ENCODE measurements at places on chromosomes 5 and 9. TPM values are rescaled to one million over a fixed set of nuclear protein-coding genes. Genes with fewer than 3 reads are reported as not detected.

GRCh38 chr5:110686270-110686669 is 40.2 kb downstream of the TMEM232 start:
- H3K4me3 ChIP-seq: no peak overlapping the region
- no peak for DNase-seq
- H3K27me3 ChIP-seq: peaks cover 2% of the 10 kb centered on the region
- H3K4me1 ChIP-seq: peaks cover 3% of the 10 kb centered on the region
- H3K36me3 ChIP-seq: no peaks in the 10 kb centered on the region
- no peak overlapping the region for H3K27ac ChIP-seq

- no peaks in the 10 kb centered on the region for H3K4me1 ChIP-seq
- peaks cover 74% of the 10 kb centered on the region for H3K36me3 ChIP-seq
- no peaks in the 10 kb centered on the region for H3K27me3 ChIP-seq
Observed at GRCh38 chr5:31449174-31449573, 82.7 kb downstream of the DROSHA start.

DNA sequence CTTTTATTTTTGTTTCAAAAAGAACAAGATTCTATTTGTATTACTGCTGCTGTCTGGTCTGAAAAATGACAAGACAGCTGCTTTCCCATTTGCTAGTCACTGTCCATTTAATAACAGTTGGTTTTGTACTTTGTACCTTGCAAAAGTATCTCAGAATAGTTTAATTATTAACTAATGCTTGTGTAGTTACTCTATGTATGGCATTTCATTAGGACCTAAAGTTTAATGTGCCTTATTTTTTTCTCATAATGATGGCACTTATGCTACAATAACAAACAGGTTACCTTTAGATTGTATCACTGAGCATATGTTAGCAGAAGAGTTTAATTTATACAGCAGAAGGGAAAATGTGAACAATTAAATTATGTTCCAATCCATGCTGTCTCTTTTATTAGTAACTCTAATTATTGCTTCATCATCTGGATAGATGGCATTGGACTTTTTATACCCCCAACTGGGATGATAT is 134.2 kb downstream of the CDH10 start:
- no peak overlapping the region for H3K27ac ChIP-seq
- no peaks in the 10 kb centered on the region for H3K27me3 ChIP-seq
- no peak for DNase-seq
- H3K4me1 ChIP-seq: no peaks in the 10 kb centered on the region

Gene FAM240B
- total RNA-seq: not detected

DNA sequence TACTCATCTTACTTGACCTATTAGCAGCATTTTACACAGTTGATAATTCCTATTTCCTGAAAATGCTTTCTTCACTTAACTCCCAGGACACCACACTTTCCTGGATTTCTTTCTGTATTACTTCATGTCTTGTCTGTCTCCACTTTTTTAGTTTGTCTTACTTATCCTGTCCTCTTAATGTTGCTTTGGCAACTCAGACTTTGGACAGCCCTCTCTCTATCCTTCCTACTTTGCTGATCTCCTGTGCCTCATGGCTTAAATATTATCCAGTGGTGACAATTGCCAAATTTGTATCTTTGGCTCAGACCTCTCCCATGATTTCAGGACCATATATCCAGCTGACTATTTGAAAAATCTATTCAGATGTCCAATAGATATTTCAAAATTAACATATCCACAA is 39.8 kb upstream of the NUDT12 start:
- DNase-seq: no peak
- H3K4me3 ChIP-seq: no peak overlapping the region
- no peaks in the 10 kb centered on the region for H3K27me3 ChIP-seq
- H3K27ac ChIP-seq: no peak overlapping the region
- no peaks in the 10 kb centered on the region for H3K4me1 ChIP-seq

- no peaks in the 10 kb centered on the region for H3K36me3 ChIP-seq
- H3K27me3 ChIP-seq: peaks cover 4% of the 10 kb centered on the region
- DNase-seq: no peak
- peaks cover 2% of the 10 kb centered on the region for H3K4me1 ChIP-seq
- no peak overlapping the region for H3K4me3 ChIP-seq
- no peak overlapping the region for H3K27ac ChIP-seq
Observed at GRCh38 chr5:175866377-175866907, 4.9 kb upstream of the CPLX2 start.

Gene SUSD3
- total RNA-seq: 68.3 TPM

DNA sequence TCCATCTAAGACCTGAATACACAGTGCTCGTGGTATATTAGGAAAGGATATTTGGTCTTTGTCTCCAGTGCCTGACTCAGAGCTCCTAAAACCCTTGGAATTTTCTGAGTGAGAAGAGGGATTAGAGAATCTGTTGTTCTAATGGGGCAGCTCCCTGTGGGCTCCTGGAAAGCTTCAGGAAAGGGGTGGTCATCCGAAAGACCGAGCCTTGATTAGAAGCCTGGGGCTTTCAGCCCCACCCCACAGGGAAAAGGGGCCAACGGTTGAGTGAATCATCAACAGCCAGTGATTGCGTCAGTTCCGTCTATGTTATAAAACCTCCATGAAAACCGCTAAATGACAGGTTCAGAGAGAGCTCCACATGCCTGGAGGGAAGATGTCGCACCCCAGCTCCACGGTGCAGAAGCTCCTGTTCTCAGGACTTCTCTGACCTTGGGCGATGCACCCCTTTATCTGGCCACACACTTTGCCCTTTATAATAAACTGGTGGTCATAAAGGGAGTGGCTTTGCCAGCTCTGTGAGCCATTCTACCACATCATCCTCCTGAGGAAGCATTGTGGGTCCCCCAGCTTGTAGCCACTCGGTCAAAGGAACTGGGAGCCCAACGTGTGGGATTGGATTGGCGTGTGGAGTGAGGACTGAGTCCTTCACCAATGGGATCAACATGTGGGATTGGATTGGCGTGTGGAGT is 71.0 kb upstream of the ICE1 start:
- no peaks in the 10 kb centered on the region for H3K36me3 ChIP-seq
- H3K27me3 ChIP-seq: peaks cover 4% of the 10 kb centered on the region
- no peak overlapping the region for H3K4me3 ChIP-seq
- H3K27ac ChIP-seq: no peak overlapping the region
- DNase-seq: no peak

DNA sequence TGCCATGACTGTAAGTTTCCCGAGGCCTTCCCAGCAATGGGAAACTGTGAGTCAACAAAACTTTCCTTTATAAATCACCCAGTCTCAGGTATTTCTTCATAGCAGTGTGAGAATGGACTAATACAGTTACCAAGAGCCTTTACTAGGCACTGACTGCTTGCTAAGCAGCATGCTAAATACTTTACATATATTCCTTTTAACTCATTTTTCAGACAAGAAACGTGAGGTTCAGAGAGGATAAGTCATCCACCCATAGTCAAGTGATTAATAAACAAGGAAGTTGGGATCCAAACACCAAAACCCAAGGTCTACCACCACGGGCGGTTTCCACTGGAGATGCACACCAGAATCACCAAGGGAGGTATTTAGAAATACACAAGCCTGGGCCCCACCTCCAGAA is 50.8 kb downstream of the GABBR2 start:
- no peak overlapping the region for H3K27ac ChIP-seq
- H3K27me3 ChIP-seq: peaks cover 5% of the 10 kb centered on the region
- DNase-seq: no peak
- H3K4me1 ChIP-seq: peaks cover 5% of the 10 kb centered on the region
- no peaks in the 10 kb centered on the region for H3K36me3 ChIP-seq
- no peak overlapping the region for H3K4me3 ChIP-seq

- no peaks in the 10 kb centered on the region for H3K27me3 ChIP-seq
- H3K27ac ChIP-seq: no peak overlapping the region
- no peaks in the 10 kb centered on the region for H3K4me1 ChIP-seq
- H3K36me3 ChIP-seq: peaks cover 29% of the 10 kb centered on the region
- no peak for DNase-seq
Observed at GRCh38 chr9:113192455-113192854, 28.6 kb downstream of the FKBP15 start.

GRCh38 chr5:883475-884181 is 9.0 kb downstream of the BRD9 start:
- H3K36me3 ChIP-seq: peaks cover 60% of the 10 kb centered on the region
- H3K4me1 ChIP-seq: peaks cover 23% of the 10 kb centered on the region
- H3K27me3 ChIP-seq: no peaks in the 10 kb centered on the region
- DNase-seq: no peak
- no peak overlapping the region for H3K4me3 ChIP-seq
- H3K27ac ChIP-seq: no peak overlapping the region

- H3K27ac ChIP-seq: no peak overlapping the region
- H3K27me3 ChIP-seq: no peaks in the 10 kb centered on the region
- no peaks in the 10 kb centered on the region for H3K36me3 ChIP-seq
- peaks cover 22% of the 10 kb centered on the region for H3K4me1 ChIP-seq
Observed at GRCh38 chr9:112061152-112061740, 113.9 kb downstream of the SUSD1 start.

DNA sequence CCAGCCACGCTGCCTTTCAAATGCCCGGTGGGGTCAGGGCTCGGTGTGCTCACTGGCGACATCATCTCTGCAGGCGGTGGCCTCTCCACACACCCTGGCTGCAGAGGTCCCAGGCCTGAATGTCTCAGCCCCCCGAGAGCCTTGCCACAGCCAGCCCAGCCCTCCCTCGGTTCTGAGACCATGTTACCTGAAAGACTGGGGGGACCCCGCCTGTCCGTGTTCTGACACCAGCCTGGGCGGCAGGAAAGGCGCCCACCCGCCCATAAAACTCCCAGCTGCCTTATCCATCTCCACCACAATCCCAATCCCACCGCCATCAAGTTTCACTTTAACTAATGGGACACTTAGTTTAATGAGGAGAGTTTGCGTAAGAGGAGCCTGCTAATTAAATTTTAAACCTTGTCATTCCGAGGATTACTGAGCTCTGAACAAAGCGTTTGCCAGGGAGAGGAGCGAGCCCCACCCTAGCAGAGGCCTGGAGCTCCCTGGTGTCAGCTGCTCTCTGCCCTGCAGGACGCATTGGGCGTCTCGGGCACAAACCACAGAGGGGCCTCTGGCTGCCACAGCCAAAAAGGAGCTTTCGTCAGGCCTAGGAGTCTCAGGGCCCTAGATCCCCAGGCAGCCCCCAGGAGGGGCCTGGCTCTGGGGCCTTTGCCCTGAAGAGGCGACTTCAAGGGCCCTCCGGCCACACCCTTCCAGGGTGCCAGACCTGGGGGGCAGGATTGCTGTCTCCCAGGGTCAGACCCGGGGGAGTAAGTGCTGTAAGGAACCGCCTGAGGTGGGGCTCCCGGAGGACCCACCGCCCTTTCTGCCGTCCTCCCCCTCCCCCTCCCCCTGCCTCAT is 15.3 kb downstream of the LHX3 start:
- no peak for DNase-seq
- H3K27ac ChIP-seq: no peak overlapping the region
- H3K4me3 ChIP-seq: no peak overlapping the region
- H3K4me1 ChIP-seq: no peaks in the 10 kb centered on the region
- H3K27me3 ChIP-seq: peaks cover 32% of the 10 kb centered on the region
- no peaks in the 10 kb centered on the region for H3K36me3 ChIP-seq

DNA sequence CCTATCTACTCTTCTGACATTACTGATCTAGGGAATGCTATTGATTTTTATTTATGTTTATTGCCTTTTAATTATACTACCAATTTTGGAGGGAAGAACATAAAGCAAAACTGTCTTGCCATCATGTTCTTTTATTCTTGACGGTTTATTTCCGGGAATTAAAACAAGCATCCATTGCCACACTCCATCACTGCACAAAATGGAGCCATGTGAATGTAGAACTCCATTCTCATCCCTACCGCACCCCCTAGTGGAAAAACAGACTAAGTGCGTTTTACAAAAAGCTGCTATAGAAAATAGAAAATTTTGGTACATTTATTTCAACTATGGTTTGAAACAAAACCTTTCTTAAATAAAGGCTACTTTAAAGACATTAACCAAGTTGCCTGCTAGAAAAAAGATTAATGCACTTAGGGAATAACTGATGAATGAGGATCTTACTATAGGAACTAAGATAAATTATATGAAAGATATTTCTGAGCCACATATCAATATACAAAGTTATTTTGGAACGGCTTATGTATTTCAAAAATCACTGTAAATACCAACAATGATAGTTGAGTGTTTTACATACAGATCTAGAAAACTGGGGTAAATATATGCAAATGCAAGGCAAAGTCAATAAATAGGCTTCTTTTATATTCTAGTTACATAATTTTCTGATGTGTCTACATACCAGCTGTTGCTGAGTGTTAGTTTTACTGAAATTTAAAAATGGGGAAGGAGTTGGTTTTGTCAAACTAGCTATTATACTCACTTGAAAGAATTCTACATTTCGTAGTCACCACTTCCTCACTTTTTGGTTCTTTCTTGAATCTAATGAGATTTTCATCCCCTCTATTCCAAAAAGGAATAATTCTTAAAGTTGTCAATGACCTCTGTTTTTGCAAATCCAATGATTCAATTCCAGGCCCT is 26.5 kb downstream of the OXCT1 start:
- H3K4me1 ChIP-seq: peaks cover 13% of the 10 kb centered on the region
- H3K27me3 ChIP-seq: no peaks in the 10 kb centered on the region
- H3K27ac ChIP-seq: no peak overlapping the region
- H3K36me3 ChIP-seq: peaks cover 22% of the 10 kb centered on the region
- DNase-seq: peak; percentile 36
- no peak overlapping the region for H3K4me3 ChIP-seq

GRCh38 chr5:163089926-163090325 is 347.5 kb upstream of the CCNG1 start:
- no peak overlapping the region for H3K27ac ChIP-seq
- H3K4me1 ChIP-seq: no peaks in the 10 kb centered on the region
- no peaks in the 10 kb centered on the region for H3K36me3 ChIP-seq
- no peaks in the 10 kb centered on the region for H3K27me3 ChIP-seq
- no peak for DNase-seq

DNA sequence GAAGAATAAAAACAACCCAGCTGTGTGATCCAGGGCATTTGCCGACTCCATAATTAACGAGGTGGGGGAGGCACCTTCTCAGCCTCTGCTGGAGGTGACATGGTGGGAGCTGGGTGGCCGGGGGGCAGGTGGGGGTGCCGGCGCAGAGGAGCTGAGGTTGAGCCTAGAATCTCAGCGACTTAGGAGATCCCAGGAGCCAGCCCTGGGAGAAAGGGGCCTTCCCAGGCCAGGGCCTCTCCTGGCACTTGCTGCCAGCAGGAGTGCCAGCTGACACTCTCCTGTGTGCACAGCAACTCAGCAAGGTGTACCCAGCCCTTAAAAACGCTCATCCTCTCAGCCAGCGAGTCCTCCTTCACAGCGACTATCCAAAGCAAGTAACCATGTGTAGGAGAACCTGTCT is 62.8 kb upstream of the FCN1 start:
- no peak for DNase-seq
- peaks cover 6% of the 10 kb centered on the region for H3K27me3 ChIP-seq
- H3K4me3 ChIP-seq: no peak overlapping the region
- no peaks in the 10 kb centered on the region for H3K36me3 ChIP-seq

Gene NDUFS6
- 44.6 TPM for total RNA-seq

Gene OLFML2A
- total RNA-seq: not detected

DNA sequence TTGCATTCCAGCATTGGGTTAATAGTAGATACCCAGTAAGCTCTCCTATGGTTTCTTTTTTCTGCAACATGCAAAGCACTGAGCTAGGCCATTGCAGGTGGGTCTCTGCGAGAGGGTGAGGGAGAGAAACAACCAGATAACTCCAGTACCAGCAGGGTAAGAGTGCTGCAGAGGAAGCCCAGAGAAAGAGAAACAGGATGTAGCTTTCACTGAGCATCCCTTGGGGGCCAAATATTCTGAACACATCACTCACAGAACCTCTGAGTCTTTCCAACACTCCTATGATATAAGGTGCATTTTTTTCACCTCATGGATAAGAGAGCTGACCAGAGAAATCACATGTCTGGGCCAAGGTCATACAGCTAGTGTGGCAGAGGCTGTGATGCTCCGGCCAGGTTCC is 76.7 kb downstream of the TRIM32 start:
- no peaks in the 10 kb centered on the region for H3K36me3 ChIP-seq
- no peak for DNase-seq
- no peak overlapping the region for H3K4me3 ChIP-seq
- no peaks in the 10 kb centered on the region for H3K27me3 ChIP-seq

Data from activated naive CD4-positive, alpha-beta T cell treated with anti-CD3 and anti-CD28 coated beads for 36 hours (primary cell).